Stimulated activated naive CD8-positive, alpha-beta T cell treated with anti-CD3 and anti-CD28 coated beads, Interleukin-15, amount 100 ng/mL, for 72 hours (primary cell): ENCODE measurements at places on chromosomes 3 and 15.

DNA sequence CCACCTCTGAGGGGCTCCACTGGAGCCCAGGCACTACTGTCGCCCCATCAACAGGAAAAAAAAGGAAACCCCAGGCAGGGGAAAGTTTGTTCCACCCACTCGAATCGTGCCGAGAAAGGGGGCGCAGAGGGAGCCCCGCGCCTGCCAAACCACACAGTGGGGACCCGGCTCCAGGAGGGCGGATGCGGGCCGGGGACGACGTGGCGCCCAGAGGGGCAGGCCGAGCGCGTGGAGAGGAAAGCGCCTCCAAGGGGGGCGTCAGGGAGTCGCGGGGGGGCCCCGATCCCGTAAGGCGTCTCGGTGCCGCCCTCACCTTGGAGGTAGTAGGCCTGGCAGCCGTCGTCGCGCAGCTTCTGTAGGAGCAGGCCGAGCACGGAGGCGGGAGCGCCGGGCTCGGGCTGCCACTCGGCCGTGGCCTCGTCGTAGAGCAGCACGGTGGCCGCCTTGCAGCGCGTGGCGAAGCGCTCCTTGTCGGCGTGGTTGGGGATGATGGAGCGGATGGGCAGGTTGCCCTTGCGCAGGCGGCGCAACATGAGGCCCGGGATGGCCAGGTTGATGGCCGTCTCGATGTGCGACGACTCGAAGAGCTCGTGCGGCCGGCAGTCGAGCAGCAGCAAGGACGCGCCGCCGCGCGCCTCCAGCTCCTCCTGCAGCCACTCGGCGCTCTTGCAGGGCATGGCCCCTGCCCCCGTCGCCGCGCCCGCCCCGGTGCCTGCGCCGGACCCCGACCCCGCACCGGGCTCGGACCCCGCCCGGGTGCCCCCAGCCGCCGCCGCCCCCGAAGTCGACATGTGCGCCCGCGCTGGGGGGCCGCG, 627 bp downstream of the DUSP7 start:
- peak; percentile 73 for DNase-seq

GRCh38 chr15:57235873-57236272, 140.4 kb upstream of the CGNL1 start:
- DNase-seq: no peak

DNA sequence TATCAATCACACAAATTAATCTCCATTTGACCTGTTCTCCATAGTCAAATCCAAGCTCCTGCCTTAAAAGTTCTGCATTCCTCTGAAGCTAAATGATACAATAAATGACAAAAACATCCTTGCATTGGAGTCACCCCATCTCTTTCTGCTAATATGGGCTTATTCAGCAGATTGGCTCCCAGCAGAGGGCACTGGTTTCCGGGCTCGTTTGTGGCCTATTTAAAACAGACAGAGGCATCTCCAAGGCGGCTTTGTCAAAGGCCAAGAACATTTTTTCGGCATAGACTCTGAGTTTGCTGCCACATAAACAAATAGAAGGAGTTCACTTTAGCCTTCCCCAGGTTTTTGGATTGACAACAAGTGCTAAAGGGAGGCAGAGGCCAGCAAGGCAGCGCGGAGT, 204.4 kb upstream of the RASGRP1 start:
- DNase-seq: no peak

GRCh38 chr15:40322531-40323238, 807 bp upstream of the INAFM2 start:
- DNase-seq: no peak

GRCh38 chr3:58144478-58145325, 66.1 kb downstream of the DNASE1L3 start:
- no peak for DNase-seq

GRCh38 chr3:100954990-100955389, 38.2 kb downstream of the ABI3BP start:
- no peak for DNase-seq

- DNase-seq: no peak
These were observed 212.5 kb upstream of the CNTN6 start for GRCh38 chr3:880371-880770.

- DNase-seq: no peak
These were observed 103.5 kb downstream of the CD47 start for GRCh38 chr3:107987036-107987939.

- no peak for DNase-seq
These were observed 166.2 kb upstream of the SEMA6D start for GRCh38 chr15:47551079-47551478.

GRCh38 chr3:99579965-99580364, 58.4 kb upstream of the COL8A1 start:
- DNase-seq: no peak

DNA sequence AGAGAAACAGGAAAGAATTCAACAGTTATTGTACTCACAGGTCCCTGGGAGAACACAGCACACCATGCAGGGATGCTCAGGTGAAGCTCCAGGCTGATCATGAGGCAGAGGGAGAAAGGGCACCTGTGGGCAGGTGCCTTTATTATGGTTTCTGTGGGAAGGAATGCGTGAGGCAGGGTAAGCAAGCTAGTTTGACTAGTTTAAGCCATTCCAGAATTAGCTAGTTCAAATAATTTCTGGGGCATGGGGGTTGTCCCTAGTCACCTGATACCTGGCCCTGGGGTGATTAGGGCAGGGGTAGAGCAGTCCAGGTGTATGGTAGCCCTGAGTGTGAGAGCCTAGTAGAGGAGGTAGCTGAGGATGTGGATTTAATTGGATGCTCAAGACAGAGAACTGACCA, 47.9 kb upstream of the DCLK3 start:
- no peak for DNase-seq

DNA sequence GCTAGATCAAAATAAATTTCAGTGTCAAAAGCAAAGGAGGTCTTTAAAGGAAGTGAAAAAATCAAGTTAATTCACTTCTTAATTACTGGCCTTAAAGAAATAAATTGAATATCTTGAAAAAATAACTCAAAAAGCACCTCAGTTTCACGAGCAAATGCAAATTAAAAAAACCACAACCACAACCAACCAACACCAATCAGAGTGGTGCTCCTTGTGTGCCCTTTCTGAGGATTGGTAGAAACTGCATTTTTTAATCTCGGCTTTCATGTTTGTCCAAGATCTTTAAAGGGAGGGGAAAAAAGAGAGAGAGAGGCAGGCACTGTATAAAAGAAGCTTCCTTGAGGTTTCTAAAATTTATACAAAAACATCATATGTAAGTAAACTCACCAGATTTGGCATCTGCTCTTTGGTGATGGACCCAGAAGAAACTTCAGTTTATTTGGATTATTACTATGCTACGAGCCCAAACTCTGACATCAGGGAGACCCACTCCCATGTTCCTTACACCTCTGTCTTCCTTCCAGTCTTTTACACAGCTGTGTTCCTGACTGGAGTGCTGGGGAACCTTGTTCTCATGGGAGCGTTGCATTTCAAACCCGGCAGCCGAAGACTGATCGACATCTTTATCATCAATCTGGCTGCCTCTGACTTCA, at the start of gene GPR15:
Gene GPR15, plus strand, starts transcription at position 357 of the 653 bp plus-strand sequence. Its CDS starts 56 bp downstream, at position 413.
- DNase-seq: no peak

DNA sequence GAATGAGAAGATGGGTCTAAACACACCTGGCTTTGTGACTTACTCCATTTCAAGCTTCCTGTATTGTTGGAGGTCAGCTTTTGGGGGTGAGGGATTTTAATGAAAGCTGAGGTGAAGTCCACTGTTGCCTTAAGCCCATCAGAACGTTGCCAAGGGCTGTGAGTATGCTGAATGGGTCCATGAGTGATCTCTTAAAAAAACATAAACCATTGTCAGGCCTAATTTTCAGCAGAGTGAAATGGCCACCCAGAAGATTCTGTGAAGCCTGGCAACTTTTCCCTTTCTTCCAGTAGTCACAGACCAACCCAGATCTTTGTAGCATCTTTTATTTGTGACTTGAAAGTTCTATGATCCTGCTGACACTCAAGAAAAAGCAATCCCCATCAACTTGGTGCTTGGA, 87.0 kb downstream of the SMAD3 start:
- DNase-seq: no peak

DNA sequence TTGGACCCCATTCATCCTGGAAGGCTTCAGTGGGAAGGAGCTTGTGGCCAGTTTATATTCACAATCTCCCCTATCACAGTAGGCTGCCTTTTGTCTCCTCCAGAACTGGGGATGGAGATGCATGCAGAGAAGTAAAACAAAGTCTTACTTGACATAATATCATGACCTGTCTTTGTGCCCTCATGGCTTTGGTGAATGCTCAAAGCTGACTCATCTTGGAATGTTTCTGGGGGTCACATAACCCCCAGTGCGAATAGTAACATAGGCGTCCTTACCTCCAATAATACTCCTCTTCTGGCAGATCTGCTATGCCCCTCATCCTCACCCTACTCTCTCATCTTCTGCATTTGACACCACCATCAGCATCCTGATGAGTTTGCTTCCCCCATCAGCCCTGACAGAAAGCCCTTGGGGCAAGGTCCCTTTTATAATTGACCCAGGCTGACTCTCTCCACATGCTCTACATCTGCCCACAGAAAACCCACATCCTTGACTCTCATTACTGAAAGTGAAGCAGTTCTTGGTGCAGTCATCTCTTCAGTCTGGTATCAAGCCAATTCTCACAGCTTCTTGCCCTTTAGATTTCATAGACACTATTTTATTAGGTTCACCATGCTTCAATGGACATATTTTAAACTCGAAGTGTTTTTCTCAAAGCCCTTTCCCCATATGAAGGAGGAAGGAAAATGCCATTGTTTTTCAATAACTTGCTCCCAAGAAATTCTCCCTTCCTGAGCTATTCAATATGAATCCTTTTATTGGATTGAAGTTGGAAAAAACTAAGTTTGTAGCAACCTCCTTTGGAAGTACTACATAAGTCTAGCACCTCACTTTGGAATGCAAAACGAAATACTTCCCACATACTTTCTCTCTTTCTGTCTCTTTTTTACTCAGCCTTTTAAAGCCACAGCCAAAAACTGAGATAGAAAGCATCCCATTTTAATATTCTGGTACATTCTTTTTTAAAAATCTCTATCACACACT, 36.6 kb downstream of the OSTN start:
- DNase-seq: no peak

- no peak for DNase-seq
These were observed 38.2 kb downstream of the GMPS start for GRCh38 chr3:155908605-155909004.

- no peak for DNase-seq
These were observed 83.5 kb upstream of the CFAP20DC start for GRCh38 chr3:59133311-59133710.

- no peak for DNase-seq
These were observed 198.6 kb upstream of the PLSCR5 start for GRCh38 chr3:146803745-146804144.

DNA sequence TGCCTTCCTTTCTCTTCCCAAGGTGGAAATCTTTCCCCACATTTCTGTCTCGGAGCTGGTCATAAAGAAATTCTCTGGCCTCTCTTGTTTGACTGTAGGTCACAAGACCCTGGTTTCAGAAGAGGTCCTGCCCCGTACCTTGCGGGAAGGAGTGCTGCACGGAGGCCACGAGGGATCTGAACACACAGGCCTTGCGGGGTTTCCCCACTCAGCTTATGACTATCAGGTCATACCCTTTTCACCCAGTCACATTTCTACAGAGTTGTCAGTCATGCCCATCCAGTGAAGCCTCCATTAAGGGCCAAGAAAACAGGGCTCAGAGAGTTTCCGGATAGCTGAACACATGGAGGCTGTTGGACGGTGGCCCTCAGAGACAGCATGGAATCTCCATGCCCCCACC, 54.7 kb upstream of the ATP13A3 start:
- no peak for DNase-seq

DNA sequence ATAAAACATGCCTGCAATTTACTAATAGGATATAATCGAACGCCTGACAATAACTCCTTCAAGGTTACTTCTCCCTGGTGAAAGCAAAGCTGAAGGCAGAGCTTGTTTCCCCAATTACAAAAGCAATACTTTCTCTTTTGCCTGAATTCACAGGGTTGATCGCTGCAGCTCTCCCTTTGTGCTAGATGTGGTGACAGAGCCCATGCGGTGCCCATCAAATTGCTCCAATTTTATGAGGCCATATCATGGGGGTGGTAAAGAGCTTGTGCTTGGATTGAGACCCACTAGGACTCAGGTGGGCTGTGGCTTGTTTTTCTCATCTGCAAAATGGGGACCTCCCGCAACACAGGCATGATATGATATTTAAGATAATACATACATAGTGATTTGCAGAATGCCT, 143.4 kb downstream of the GREM1 start:
- no peak for DNase-seq

- DNase-seq: no peak
These were observed 13.4 kb upstream of the CTDSPL2 start for GRCh38 chr15:44414001-44414400.

DNA sequence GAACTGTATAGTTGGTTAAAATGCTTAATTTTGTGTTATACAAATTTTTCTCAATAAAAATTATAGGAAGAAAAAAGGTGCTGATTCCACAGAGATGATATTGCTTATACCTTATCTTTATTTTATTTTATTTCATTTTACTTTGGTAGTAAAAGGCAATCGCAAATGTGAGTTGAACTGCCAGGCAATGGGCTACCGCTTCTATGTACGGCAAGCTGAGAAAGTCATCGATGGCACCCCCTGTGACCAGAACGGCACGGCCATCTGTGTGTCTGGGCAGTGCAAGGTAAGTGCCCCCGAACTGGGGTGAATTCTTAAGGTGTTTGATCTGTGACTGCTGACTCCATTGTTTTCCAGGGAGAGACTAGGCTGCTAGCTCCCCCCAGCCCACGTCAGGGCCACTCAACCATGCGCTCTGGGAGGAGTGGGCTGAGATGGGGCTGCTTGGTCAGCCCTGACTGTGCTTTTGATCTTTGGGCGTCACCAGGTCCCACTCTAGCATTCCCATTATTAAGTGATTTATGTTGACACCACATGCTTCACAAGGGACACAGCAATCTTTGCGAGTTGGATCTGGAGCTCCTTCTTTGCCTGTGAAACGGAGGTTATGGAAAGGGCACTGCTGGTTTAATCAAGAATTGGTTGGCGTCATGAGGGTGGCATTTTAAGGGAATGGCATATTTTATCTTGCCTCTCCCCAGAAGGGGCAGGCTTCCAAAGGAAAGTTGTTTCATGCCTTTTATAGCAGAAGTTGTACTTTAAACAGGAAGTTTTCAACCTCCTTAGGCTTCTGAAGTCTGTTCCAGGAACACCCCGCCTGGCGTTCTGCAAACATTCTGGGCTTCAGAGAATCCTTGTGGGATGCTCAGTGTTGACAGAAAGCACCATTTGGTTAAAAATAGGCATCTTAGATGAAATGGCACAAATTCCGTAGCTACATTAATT, 296.5 kb downstream of the THSD4 start:
- no peak for DNase-seq
